ENCODE measurements at places on chromosomes 7 and 10.

DNA sequence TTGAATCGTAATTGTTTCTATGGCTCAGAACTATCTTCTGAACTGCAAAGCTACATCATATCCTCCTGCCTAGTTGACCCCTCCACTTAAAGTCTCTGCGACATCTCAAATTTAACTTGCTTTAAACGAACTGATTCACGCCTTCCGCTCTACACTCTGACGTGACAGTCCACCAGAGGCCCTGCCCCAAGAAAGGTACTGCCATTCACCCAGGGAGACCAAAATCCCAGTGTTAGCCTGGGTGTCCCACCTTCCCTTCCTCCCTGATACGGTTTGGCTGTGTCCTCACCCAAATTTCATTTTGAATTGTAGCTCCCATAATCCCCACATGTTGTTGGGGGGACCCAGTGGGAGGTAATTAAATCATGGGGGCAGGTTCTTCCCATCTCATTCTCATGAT is 90.8 kb downstream of the CPXM2 start:
- no peak for DNase-seq

DNA sequence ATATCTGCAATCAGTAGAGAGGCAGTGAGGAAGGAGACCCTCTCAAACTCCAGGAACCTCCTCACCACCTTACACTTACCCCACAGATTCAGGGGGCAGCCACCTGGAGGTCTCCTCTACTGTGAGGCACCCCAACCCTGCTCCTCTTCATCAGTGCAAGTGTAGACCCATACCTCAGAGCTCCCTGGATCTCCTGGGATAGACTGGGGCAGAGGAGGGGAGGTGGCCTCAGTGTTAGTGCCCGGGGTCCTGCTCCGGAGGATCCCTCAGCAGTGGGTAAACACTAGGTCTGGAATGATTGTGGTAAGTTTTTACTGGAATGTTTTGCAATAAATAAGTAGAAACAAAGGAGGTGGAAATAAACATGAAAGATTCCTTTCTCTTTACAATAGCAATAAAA is 31.1 kb downstream of the ANTXRL start:
- DNase-seq: no peak

- DNase-seq: no peak
Measured at GRCh38 chr7:66957595-66958290, 36.7 kb downstream of the TMEM248 start.

- DNase-seq: no peak
Measured at GRCh38 chr7:103857435-103857834, 132.0 kb downstream of the RELN start.

DNA sequence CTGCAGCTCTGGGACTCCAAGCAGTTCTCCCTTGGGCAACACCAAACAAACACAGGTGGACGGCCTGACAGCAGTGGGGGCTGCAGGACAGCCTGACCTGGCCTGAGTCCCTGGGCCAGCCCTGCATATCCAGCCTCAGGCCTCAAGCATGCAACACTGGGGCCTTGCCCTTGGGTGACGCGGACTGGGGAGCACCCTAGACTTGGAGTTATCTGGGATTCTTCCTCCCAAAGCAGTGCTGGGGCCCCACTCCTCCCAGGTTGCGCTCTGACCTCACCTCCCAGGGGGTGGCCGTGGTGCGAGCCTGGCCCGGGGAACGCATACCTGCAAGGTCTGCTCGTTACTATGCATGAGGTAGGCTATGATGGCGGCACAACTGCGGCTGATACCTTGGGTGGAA is 6.2 kb upstream of the TMEM120A start:
- no peak for DNase-seq

GRCh38 chr10:33133557-33133956 is 175.5 kb upstream of the ITGB1 start:
- DNase-seq: no peak

DNA sequence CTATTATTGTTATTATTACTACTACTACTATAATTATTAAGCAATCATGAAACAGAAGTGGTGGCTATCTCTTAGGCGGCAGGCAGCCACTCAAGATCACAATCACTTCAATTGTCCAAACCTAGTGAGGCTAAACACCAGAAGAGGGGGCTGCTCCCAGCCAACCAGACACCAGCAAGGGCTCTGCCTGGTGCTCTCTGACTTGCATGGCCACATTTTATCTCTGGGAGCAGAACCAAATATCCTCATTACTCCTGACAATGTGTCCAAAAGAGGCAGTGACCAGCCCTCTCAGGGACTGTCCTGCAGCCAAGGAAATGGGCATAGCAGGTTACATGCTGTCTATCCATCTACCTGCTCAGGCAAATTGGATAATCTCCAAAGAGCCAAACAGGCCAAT is 187.4 kb upstream of the PDE1C start:
- no peak for DNase-seq

GRCh38 chr10:77037735-77038403 is 599.7 kb downstream of the KCNMA1 start:
- no peak for DNase-seq

DNA sequence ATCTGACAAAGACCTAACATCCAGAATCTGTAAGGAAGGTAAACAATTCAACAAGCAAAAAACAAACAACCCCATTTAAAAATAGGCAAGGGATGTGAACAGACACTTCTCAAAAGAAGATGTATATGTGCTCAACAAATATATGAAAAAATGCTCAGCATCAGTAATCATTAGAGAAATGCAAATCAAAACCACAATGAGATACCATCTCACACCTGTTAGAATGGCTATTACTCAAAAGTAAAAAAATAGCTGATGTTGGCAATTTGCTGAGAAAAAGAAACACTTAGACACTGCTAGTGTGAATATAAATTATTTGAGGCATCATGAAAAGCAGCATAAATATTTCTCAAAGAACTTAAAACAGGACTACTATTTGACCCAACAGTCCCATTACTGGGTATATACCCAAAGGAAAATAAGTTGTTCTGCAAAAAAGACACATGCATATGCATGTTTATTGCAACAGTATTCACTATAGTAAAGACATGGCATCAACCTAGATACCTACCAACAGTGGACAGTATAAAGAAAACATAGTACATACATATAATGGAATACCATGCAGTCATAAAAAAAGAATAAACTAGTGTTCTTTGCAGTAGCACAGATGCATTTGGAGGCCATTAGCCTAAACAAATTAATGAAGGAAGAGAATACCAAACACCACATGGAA is 980.1 kb downstream of the KCNMA1 start:
- no peak for DNase-seq

- DNase-seq: no peak
Measured at GRCh38 chr7:111654343-111654742, 92.1 kb upstream of the IMMP2L start.

All from omental fat pad (tissue), 4 donors.